ENCODE measurements at places on chromosomes 4 and X.

- peak; percentile 94 for DNase-seq
Observed at GRCh38 chr4:137510557-137511265, 21.6 kb downstream of the PCDH18 start.

- no peak for DNase-seq
Observed at GRCh38 chrX:17812763-17813162, 48.3 kb downstream of the RAI2 start.

GRCh38 chr4:55904576-55904975 lies 44.2 kb upstream of the CEP135 start:
- DNase-seq: no peak

DNA sequence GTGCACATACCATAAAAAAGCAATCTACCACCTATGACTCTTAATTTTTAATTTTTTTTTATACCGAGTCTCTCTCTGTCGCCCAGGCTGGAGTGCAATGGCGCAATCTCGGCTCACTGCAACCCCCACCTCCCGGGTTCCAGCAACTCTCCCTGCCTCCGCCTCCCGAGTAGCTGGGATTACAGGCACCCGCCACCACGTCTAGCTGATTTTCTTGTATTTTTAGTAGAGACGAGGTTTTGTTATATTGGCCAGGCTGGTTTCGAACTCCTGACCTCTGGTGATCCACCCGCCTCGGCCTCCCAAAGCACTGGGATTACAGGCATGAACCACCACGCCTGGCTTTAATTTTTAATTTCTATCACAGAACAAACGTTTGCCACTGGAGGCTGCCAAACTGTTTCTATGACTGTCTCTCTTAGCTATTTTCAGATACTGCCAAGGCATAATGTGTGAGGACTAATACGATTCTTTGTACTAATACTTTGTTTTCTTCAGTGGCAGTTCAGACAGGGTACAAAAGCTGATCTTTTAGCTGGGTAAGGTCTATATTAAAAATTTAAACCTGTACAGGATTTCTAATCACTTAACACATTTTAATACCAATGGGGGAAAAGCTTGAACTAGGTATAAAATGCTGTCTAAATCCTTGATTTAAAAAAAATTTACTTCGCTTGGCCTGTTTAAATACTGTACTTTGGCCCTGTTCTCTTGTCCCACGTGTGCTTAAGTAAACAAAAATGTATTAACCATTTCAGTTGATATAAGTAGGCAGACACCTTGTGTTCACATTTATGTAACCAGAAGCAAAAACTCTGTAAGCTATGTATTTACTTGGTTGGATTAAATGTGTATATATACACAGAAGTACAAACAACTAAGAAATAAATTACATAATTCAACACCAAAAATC lies 2.3 kb downstream of the PGRMC2 start:
- DNase-seq: peak; percentile 50

GRCh38 chr4:5398056-5398455 lies 310.3 kb downstream of the EVC2 start:
- no peak for DNase-seq

DNA sequence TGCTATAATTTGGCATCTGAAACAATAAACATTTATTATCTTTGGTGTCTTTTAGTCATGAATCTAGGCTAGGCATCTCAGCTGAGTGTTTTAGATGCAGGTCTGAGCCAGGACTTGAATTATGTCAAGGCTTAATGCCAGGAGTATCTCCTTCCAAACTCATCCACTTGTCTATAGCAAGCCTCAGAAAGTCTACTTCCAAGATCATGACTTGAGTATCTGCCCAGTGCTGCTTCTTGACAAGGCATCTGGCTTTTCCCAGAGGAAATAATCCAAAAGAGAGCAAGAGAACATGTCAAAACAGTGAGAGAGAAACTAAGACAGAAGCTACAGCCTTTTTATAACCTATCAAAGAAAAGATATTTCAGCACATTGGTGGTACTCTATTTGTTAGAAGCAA lies 1052.1 kb upstream of the PCDH10 start:
- no peak for DNase-seq

DNA sequence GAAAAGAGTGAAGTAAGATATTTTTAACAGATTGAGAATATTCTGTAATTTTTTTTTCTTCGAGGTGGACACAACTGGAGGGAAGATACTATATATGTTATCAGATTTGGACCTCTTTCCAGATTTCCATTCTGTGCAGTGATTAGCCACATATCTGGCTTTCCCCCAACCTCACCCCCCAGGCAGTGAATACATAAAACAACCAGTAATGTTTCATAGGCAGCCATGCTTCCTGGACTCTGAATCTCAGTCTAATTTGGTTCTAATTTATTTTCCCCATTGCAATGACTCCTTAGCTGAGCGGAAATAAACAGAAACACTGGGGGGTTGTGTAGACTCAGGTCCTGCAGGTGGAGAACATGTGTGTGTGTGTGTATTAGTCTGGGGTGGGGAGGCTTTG lies 226.5 kb downstream of the FBXW7 start:
- no peak for DNase-seq

DNA sequence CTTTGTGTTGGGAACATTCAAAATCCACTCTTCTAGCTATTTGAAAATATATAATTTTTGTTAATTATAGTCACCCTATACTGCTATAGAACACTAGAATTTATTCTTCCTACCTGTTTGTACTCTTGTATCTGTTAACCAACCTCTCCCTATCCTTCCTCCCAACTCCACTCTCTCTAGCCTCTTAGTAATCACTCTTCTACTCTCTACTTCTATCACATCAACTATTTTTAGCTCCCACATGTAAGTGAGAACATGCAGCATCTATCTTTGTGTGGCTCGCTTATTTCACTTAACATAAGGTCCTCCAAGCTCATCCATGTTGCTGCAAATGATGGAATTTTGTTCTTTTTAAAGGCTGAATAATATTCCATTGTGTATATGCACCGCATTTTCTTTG lies 537.3 kb downstream of the MID1IP1 start:
- no peak for DNase-seq

- DNase-seq: no peak
Observed at GRCh38 chr4:26030780-26031179, 116.8 kb downstream of the SMIM20 start.

GRCh38 chr4:6092131-6092530 lies 73.9 kb upstream of the C4orf50 start:
- DNase-seq: no peak

DNA sequence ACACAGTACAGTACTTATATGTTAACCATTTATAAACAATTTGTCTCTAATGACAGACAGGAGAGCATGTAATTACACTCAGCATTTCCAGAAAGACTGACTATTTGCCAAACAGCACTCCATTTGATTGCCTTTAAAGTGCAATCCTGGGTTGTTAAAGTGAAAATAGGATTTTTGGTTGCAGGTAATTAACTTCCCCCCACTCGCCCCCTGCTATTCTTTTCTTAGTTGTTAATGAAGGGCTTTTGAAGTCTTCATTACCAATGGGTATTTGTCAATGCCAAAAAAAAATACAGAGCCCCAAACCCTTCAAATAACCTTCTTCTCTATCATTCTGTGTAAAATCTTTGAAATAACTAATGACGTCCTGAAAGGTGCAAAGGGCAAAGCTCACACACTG lies 825.6 kb downstream of the STPG2 start:
- no peak for DNase-seq

- no peak for DNase-seq
Observed at GRCh38 chr4:11620861-11621260, 192.2 kb upstream of the HS3ST1 start.

DNA sequence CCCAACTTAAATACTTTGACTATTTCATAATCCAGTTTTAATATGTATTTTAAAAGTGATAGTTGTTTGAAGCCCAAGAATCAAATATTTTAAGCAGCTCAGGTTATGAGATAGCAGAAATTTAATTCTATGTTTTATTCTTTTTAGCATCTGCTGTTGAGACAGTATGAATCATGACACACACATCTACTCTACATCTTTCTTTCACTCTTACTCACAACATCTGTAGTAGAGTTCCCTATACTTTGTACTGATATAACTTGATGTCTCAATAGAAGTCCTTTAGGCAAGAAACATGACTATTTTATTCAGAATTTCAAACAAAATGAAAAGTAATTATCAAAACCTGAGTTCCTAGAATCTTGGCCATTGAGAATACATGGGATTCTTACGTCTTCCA lies 187.9 kb upstream of the GNPDA2 start:
- no peak for DNase-seq

GRCh38 chr4:88457307-88458103 lies 586 bp downstream of the HERC5 start:
- DNase-seq: peak; percentile 1

GRCh38 chr4:182805750-182806149 lies 111.4 kb downstream of the DCTD start:
- DNase-seq: no peak

GRCh38 chr4:80900908-80901307 lies 129.6 kb upstream of the BMP3 start:
- no peak for DNase-seq

GRCh38 chr4:5781691-5782090 lies 70.7 kb downstream of the EVC start:
- DNase-seq: no peak

GRCh38 chr4:84050015-84050414 lies 449.1 kb downstream of the NKX6-1 start:
- no peak for DNase-seq

DNA sequence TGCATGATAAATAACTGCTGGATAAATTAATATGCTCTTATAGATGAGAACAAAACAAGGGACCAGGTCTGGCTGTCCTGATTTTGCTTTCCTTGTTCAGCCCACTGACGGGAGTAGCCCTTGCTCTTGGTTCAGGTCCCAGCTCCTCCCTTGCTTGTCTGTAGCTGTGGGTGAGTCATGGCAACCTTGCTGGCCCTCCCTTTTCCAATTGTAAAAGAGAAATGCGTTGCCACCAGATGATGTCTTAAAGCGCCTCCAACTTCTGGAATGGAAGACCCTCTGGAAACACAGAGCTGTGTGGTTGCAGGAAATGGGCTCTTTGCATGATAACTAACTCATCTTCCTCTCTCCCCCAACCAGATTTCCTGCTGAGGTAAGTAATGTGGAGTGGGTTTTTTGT lies 171.4 kb downstream of the AASDH start:
- DNase-seq: peak; percentile 70

GRCh38 chr4:93658443-93658842 lies 170.1 kb upstream of the ATOH1 start:
- no peak for DNase-seq

DNA sequence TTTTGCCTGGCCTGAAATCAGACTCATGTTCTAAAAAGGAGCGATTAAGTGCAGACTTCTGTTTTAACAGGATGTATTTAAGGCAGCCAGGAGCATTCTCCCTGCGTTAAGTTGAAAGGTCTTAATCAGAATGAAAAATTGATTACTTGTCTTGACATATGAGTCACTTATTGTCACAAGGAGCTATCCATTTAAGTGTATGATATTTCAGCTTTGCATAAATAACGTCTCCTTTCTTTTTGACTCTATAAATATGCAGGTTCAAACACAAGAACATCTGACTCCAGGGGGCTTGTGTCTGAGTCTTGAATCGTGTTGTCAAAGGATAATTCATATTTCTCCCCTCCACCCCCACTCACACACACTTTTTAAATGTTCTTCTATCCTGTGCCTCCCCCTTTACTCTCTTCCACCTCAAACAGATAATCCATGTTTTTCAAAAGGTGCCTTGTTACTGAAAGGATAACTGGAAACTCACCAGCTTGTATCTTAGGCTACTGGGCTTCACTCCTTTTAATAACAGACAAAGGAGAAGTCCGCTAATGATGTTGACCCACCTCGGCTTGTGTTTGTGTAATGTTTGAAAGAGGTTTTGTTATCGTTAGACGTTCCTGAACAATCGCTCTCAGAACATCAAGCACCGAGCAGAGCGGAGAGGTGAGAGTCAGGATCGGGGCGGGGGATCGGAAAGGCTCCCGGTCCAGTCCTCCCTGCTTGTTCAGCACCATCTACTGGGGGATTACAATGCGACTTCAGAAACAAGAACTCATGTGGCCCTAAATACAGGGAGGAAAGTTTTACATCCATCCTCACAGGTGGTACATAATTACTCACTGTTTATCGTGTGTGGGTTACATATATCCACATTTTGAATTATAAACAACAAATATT lies 107.5 kb upstream of the RPL34 start:
- peak; percentile 79 for DNase-seq

GRCh38 chrX:22349116-22349515 lies 76.4 kb downstream of the CBLL2 start:
- no peak for DNase-seq

- no peak for DNase-seq
Observed at GRCh38 chr4:110589297-110589696, 33.6 kb downstream of the PITX2 start.

- DNase-seq: no peak
Observed at GRCh38 chr4:3353752-3354454, 61.1 kb downstream of the RGS12 start.

- DNase-seq: no peak
Observed at GRCh38 chrX:49999087-49999486, 76.7 kb downstream of the CLCN5 start.

- DNase-seq: no peak
Observed at GRCh38 chrX:154519389-154519788, 3.4 kb upstream of the FAM3A start.

DNA sequence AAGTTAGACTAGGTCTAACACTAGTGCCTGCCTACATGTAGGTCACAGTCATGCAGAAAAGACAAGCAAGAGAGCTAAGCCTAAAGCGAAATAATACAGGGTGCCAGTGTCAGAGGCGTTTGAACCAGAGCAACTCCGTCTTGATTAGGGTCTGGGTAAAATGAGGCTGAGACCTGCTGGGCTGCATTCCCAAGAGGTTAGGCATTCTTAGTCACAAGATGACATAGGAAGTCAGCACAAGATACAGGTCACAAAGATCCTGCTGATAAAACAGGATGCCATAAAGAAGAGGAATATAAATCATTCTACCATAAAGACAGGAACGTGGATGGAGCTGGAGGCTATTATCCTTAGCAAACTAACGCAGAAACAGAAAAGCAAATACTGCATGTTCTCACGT lies 120.9 kb downstream of the BEND2 start:
- DNase-seq: no peak

DNA sequence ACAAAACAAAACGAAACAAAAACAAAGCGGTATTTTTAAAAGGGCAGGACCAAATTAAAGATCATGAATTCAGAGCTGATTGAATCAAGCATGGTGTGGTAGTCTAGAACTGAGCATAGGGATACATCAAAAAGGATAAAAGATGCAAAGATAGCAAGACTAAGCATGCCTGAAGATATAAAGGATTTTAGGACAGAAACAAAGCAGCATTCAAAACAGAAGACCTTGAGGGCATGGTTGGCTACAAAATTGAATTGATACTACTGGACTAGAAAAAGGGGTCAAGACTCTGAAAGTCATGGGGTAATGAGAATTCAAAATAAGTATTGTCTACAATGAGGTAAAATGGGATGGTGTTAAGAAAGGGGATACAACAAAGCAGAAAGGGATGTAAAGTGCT lies 41.6 kb downstream of the RAB33A start:
- no peak for DNase-seq

- no peak for DNase-seq
Observed at GRCh38 chrX:75230296-75230695, 43.6 kb upstream of the UPRT start.

- no peak for DNase-seq
Observed at GRCh38 chr4:101068115-101068514, 279.2 kb downstream of the PPP3CA start.

Measured in astrocyte of the spinal cord (primary cell).